ENCODE measurements at places on chromosomes 2 and 18.

DNA sequence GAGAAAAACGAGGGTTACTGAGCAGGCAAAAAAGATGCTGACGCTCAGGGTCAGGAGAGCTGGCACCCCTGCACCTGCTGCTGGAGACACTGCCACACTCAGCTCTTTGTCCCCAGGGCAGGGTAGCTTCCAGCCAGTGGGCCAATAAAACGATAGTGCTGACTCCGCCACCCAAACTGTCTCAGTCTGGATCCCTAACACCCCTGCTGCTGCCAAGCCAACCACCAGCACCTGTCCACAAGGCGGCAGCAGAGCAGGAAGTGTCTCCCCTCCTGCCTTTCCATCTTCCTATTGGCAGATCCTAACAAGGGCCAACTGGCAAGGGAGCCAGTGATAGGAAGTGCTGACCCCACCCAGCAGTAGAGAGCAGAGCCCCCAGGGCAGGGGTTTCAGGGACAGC lies 531.5 kb upstream of the SALL3 start:
- DNase-seq, result no peak

GRCh38 chr2:113407446-113408099 lies 29.9 kb upstream of the ZNG1B start:
- peak; percentile 10 for DNase-seq

- DNase-seq, result peak; percentile 18
Measured at GRCh38 chr2:37156071-37156856, 516 bp downstream of the EIF2AK2 start.

- DNase-seq, result no peak
Measured at GRCh38 chr2:12457831-12458230, 258.9 kb upstream of the TRIB2 start.

- DNase-seq, result no peak
Measured at GRCh38 chr2:47487498-47487875, 84.5 kb downstream of the MSH2 start.

- peak; percentile 77 for DNase-seq
Measured at GRCh38 chr2:136238286-136239078, 120.5 kb upstream of the CXCR4 start.

DNA sequence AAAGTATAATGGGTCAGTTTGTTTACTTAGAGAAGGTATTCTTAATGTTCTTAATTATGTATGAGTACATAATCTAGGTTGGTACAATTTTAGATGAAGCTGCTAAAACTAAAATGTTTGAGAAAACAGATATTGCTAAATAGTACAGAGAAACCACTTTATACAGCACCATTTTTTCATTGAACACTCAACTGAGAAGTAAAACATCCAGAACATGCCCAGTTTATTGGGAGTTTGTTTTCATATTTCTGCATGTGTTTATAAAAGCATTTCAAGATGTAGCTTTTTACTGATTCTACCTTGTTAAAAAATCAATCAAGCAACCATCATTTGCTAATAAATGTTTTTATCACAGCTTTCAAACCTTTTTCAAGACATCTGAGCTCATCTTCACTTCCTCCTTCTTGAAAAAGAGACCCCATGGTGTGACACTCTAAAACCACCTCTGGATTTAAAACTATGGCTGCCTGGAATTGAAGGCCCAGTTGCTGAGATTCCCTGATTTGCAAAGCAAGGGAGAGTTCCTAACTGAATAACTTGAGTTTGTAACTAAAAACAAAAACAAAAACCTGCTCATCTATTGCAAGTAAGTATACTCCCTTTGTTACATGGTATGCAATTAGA lies 585.9 kb downstream of the ZEB2 start:
- no peak for DNase-seq

DNA sequence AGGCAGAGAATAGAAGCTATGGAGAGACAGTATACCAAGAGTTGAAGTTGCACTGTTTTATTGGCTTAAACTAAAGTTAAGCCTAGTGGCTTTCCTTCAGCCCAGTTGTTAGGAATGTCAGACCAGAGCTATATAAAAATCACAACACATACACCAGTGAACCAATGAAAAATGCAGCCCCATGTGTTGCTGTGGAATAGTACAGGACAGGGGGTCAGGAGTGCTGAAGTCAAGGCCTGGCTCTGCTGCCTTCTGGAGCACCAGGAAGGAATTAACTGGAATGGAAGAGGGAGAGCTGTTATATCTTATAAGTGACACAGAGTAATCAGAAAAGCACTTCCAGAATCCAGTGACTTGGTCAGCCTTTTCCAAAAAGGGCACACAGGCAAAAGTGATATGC lies 58.9 kb downstream of the OSR1 start:
- no peak for DNase-seq

DNA sequence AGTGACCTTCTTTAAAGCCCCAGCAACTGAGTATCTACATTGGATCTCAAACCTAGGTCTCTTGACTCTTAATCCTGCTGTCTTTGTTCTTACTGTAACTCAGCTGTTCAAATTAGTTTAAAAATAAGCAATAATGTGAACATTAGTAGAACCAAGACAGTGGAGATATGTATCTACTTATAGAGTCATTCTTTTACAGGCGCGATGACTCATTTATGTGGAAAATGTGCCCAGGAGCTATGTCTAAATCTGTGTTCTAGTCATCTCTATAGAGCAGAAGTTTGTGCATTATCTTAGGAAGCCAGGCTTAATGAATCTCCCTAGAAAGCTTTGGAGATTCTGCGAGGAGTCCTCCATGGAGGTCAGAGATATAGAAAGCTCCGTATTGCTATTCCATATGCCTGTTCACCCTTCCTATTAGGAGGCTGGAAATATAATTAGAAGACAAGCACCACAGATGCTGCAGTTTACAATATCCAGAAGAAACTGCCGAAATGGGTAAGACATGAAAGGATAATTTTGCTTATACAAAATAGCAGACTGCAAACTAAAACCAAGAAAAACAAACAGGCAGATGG lies 211.6 kb downstream of the TRIB2 start:
- DNase-seq, result no peak

DNA sequence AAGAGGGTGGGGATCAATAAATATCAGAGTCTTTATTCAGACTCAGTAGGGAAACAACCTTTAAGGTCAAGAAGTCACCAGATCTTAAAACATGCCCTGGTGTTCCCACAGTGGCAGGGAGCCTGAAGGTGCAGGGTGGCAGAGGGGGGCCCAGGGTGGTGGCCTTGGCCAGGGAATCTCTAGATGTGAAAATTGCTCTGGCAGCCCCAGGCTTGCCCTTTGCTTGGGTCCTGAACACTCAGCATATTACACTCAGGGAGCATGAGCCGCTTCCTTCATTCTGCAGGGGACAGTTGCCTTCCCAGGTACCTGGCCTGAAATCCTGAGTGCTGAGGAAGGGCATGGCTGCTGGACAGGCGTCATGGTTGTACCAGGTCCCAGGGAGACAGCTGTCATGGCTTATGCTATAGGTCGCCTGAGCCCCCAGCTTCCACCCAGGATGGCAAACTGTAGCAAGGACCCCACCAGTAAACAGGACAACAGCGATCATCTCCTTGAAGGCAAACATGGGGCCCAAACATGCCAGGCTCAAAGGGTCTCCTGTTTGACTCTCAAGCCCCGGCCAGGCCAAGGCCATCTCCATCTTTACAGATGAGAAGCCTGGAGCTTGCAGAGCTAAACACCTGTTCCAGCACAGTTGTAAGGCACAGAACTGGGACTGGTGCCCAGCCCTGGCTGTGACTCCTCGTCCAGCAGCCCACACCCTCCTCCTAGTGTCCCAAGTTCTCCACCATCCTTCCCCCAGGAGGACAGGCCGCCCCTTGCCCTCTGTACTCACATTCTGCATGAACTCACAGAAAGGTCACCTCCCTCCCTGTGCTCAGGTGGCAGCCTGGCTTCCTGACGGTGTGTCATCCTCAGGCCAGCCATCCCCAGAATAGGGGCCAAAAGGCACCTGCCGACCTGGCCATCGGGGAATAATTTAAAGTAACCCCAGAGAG lies 14.6 kb downstream of the ABCG8 start:
- no peak for DNase-seq

- DNase-seq, result no peak
Measured at GRCh38 chr2:121527009-121527682, 3.5 kb upstream of the RNU4ATAC start.

GRCh38 chr2:118613737-118614136 lies 233.7 kb downstream of the EN1 start:
- no peak for DNase-seq

DNA sequence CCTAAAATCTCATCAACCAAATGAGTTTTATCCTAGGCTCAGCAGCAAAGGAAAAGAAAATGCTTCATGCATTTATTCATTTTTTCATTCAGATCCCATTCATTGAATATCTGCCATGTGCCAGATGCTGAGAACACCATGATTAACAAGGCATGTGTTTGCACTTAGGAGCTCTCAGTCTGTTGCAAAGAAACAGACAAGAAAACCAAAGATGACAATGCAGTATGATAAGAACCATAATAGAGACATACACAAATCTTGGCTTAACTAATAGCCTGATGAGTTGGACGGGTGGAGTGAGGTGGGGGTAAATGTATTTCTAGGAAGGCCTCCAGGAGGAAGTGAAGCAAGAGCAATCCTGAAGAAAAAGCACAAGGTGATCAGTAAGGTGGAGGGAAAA lies 177.8 kb upstream of the SCN7A start:
- no peak for DNase-seq

DNA sequence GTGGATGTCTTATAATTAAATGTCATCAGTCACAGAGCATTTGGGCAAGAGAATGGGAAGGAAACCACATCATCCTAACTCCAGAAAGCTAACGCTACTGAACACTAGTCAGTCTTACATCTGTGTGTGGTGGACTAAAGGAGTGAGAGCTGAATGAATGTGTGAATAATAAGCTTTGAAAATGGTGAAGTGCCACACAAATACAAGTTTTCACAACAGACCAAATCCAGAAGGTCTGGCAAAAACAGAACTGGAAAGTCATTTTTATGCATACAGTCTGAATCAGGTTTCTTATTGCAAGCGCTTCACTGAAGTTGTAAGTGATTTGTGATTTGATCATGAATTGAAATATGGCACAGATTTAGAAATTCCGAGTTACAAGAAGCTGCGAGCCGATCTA lies 175.7 kb downstream of the ZNF516 start:
- DNase-seq, result no peak

DNA sequence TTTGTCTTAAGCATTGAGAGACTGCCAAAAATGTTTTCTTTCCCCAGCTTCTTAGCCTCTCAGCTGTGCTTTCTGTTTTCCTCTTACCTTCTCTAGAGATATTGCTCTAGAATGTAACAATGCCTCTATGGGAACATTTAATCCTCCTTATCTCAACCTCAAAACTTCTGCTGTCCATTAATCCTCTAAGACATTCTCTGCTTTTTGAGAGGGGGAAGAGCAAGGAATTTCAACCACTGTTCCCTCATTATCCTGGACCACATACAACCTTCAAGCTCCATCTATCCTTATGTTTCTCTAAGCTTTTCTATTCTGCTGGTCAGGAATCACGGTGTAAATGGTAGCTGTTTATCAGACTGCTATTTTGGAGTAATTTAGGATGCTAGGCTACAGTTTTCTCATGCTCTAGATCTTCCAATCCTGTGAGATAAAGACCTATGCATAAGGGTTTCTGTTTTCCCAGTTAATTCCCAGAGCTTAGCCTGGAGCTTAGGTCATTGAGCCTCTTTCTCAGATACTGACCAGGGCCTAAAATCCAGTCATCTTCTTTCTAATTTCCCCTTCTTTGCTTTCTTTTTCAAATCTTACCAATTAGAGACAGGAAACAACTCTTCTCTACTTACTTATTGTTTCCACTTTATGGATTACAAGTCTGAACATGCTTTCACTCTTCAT lies 282.0 kb downstream of the CALCRL start:
- DNase-seq, result no peak

DNA sequence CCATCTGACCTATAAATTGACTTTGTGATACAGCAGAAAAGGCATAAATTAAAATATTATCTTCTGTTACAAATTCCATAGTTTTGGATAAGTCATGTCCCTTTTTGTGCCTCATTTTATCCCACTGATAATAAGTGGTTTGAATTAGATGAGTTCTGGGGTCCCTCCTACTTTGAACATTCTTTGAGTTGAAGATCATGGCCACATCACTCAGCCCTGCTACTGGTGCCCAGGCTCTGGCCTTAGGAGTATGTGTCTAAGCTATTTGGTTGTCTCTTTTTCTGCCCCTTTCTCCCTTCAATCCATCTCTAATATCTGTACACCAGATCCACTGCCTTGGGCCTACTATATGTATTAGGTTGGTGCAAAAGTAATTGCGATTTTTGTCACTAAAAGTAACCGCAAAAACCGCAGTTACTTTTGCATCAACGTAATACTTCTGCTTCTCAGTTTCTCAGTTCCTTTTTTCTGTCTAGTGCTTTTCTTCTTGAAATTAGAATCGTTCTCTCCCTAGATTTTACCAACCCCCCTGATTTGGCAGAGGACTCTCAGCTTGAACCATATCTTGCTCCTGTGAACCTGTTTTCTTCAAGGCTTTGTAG lies 362.5 kb upstream of the TNP1 start:
- peak; percentile 22 for DNase-seq

DNA sequence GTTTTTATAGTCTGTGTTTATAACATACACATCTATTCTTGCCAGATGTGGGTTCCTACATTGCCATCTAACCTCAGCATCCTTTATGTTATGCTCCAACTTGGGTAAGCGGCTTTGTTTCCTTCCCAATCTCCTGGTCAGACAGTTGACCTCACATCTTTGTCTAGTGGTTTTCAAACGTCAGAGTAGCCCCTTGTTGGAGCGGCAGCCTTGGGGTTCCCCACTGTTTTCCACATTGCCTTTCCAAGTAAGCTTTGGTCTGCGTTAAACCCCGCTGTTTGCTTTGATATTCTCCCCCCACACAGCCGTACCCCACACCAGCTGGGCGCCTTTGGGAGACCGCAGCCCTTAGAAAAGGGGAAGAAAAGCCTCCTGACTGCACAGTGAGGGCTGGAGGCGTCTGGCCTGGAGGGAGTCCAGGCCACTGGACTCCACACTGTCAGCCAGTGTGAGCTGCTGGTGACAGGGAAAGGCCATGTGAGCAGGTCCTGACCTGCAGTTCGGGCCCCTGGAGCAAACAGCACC lies 83.3 kb downstream of the MALT1 start:
- no peak for DNase-seq

GRCh38 chr2:120764492-120764891 lies 28.8 kb downstream of the GLI2 start:
- no peak for DNase-seq

DNA sequence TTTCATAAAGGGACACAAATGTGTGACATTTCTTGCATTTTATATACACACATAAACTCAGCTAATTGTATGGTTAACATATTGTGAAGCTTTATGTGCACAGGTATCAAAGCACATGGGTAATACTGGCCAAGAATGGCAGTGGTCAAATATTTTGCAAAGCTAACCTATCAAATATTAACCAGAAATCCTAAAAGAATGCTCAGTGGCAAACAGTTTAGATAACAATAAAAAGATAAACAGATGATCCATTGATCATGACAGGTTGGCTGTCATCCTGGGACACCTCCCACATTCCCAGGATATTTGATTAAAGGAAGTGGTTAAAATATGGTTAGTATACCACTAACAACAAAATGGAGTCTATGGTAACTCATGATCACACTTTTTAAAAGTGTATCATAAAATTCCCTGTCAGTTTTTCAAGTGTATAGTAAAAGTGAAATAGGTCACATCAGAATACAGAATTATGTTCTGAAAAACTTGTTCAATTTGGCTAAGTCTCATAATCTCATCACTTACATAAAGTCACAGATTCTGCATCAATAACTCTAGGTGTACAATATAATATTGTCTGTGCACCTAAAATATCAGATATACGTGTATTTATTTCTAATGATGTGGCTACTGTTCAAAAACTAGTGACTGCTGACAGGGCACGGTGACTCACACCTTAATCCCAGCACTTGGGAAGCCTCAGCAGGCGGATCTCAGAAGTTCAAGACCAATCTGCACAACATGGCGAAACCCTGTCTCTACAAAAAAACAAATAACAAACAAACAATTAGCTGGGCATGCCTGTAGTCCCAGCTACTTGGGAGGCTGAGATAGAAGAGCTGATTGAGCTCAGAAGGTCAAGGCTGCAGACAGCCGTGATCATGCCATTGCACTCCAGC lies 48.9 kb downstream of the CDH2 start:
- no peak for DNase-seq

Measured in germinal center (tissue), 1 donor.